Heart right ventricle (tissue), 16 donors: ENCODE measurements at places on chromosomes 5 and 9. TPM values are rescaled to one million over a fixed set of nuclear protein-coding genes. Genes with fewer than 3 reads are reported as not detected.

GRCh38 chr9:92486371-92486770 is 4.1 kb upstream of the ASPN start:
- DNase-seq, result no peak

- DNase-seq, result peak; percentile 86
Observed at GRCh38 chr9:127452691-127453090, 1.4 kb downstream of the LRSAM1 start.

GRCh38 chr5:108556441-108557145 is 174.7 kb upstream of the FBXL17 start:
- no peak for DNase-seq

GRCh38 chr9:77469515-77470231 is 178.4 kb downstream of the GNA14 start:
- DNase-seq, result no peak

GRCh38 chr5:125023673-125024072 is 277.2 kb upstream of the ZNF608 start:
- DNase-seq, result no peak

GRCh38 chr9:38088006-38088925 is 19.2 kb upstream of the SHB start:
- peak; percentile 83 for DNase-seq

Gene KLHL3
- 37.4 TPM for total RNA-seq

Gene AQP3
- total RNA-seq, result 4.0 TPM

- no peak for DNase-seq
Observed at GRCh38 chr9:107409581-107410389, 79.8 kb downstream of the KLF4 start.

- DNase-seq, result no peak
Observed at GRCh38 chr5:159547466-159548195, 217.3 kb upstream of the IL12B start.

- peak; percentile 34 for DNase-seq
Observed at GRCh38 chr9:33287087-33287490, 3.2 kb upstream of the NFX1 start.

Gene SHC3
- total RNA-seq, result 0.28 TPM

Gene MOB3B
- total RNA-seq, result 1.2 TPM

GRCh38 chr5:95471942-95472341 is 80.8 kb downstream of the FAM81B start:
- no peak for DNase-seq

DNA sequence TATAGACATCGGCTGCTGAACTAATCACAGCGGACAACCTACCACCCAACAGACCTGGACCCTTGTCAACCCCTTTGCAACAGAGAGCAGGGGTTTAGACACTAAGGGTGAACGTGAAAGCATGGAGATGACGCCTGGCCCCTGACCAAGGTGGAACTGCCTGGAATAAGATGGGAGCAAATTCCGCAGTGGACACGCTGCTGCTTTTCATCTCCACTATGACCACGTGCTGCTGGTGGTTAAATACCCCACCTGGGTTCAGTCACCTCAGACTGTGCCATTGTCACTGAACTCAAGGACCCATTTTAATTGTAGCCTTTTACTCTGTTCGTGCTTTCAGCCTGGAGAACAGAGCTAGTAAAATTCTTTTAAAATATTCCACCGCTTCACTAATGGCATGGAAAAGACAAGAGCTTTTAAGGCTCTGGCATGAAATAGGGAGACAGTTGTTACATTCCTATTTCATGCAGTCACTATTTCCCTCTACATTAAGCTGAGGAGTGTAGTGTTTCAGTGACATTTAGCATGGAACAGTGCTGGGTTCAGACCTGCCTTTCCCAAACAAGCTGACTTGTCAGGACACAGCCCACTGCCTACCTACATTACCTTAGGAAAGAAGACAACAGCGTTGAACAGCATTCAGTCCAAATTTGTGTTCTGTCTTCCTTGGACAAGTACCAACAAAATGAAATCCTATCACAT is 96.8 kb downstream of the ANKRD18B start:
- no peak for DNase-seq
